ENCODE measurements at places on chromosomes 16 and 17. TPM values are rescaled to one million over a fixed set of nuclear protein-coding genes. Genes with fewer than 3 reads are reported as not detected.

DNA sequence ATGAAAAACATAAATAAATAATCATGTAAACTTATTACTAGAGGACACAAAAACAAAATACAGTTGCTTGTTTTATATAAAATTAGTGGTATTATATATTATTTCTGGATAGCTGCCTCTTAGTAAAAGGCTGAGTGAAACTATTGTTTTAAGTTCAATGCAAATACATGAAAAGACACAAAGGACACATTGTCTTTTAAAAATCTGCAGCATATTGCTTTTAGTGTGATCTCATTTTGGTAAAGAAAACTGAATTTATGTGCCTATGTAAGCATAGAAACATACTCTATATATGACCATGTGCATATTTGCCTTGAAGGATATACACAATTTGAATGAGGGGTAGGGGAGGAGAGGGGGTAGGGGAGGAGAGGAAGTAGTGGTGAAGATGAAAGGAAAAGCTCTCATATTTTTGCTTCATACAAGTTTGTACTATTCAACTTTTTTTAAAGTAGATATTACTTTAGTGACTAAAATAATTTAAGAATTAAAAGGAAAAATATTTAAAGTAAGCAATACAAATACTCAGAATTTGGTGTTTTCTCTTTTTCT is 5.8 kb downstream of the ABCA10 start:
- DNase-seq = no peak

DNA sequence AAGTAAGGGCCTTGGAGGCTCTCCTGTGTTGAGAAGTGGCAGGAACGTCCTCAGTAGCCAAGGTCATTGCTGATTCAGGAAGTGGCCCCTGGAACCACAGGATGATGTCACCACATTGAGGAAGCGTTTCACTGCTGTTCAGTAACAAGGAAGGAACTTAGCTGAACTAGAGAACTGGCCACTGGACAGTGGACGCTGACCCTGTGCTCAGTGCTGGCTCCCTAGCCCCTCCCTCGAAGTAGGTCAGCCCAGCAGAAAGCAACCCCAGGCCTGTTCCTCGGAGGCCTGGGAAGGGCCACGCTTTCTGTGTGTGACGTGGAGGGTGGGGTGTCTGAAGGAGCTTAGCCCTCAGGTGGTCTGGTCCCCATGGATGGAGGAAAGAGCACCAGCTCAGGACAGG is 58.3 kb downstream of the B9D1 start:
- DNase-seq = no peak

Gene RGS9
- 13.0 TPM for polyA plus RNA-seq

DNA sequence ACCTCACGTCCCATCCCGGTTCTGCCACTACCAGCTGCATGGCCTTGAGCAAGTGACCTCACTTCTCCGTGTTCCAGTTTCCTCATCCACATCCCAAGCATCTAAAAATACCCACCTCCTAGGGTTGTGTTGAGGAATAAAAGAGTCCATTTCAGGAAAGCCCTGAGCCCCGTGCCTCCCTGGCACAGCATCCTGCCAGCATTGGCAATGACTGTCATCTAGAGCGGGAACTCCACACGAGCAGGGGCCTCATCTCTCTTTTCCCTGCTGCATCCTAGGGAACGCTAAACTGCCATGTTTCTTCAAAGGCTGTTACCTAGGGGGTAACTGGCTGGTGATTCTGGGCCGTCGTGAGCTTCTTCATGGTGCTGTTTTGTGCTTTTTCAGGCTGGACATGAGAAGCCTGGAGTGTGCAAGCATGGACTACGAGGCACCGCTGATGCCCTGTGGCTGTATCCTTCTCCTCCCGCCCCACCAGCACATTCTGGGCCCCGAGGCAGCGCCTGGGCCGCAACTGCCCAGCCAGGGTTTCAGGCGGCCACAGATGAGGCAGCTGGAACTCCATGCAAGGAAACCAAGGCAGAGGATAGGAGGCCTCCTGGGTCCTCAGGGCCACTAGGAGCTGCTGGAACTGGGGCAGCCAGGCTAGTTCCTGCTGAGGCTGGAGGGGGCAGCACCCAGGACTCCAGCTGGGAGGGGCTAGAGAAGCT is 221.4 kb downstream of the KATNIP start:
- DNase-seq = no peak

DNA sequence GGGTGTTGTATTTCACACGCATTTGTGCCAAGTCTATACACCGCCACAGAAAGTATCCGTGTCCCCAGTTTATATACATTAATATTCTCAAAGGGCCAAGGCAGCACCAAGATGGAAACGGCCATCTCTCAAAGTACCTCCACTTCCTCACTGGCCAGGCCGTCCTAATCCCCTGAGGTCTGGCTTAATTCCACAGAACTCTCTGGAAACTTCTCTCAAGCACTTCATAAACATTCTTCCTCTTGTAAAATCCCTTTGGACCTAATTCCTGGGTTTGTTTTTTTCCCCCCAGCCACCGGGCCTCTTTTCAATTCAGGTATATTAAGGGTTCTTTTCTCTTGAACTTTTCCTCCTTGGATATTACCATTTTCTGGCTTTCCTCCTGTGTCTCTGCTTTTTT is 5.1 kb upstream of the ERN1 start:
- DNase-seq = no peak

GRCh38 chr17:81526662-81527571 is 1.3 kb upstream of the FSCN2 start:
- no peak for DNase-seq

GRCh38 chr16:47046726-47047523 is 73.5 kb upstream of the DNAJA2 start:
- DNase-seq = no peak

Gene TMEM106A
- polyA plus RNA-seq = 18.4 TPM

DNA sequence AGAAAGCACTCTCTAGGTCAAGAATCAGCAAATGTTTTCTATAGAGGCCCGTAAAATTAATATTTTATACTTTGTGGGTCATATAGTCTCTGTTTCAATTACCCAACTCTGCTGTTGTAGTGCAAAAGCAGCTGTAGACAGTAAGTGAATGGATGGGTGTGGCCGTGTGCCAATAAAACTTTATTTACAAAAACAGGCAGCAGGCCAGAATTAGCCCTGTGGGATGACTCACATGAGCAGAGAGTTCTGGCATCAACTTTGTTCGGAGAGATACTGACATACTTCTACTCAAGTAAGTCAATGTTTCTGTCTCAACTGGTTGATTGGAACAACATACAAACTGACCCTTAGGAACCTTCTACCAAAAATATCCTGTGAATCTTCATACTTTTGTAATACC is 616.2 kb downstream of the MAF start:
- no peak for DNase-seq

Gene CHST4
- 0.18 TPM for polyA plus RNA-seq

- DNase-seq = peak; percentile 82
These were observed 10.5 kb downstream of the ST3GAL2 start for GRCh38 chr16:70428178-70428998.

- no peak for DNase-seq
These were observed 49.3 kb downstream of the SCNN1B start for GRCh38 chr16:23351360-23351759.

GRCh38 chr16:63422715-63423114 is 1386.5 kb upstream of the CDH8 start:
- DNase-seq = no peak
